Kidney (tissue), 22 donors: ENCODE measurements at places on chromosomes 5 and 9.

DNA sequence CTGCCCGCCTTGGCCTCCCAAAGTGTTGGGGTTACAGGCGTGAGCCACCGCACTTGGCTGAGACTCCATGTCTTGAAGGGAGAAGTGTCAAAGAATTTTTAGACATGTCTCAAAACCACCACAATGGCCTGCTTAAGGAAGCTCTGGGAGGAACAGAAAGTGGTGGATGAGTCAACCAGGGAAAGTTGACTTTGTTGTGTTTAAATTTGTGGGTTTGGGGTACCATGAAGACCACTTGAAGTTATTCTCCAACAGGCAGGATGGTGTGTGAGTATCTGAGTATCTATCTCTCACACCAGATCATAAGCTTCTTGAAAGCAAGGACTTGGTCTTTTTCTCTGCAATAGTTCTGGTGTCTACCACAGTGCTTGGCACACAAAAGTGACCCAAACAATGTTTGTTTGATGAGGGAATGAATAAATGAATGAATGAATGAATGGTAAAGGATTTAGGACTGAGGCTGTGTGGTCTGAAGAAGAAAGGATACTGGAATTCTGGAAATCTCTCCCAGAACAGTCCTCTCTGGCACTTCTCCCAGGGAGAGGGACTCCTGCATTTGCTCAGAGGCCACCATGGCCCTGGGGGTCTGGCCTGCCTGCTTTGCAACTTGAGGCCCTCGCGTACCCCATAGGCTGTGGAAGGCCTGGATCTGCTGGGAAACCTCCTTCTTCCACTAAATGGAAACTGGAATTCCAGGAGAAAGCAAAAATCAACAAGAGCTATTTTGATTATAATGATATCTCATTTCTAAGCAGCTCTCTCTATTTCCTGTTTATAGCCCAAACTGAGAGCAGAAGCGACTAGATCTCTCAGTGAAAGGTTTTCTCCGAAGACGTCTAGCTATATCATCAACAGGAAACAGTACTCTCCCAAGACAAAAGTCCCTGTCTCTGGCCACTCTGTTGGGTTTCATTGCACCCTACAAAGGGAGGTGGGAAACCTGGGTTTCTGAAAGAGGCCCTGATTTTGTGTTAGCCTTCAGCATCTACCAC is 187.9 kb downstream of the PALM2AKAP2 start:
- no peak for DNase-seq

GRCh38 chr9:120877276-120878034 is 467 bp upstream of the PHF19 start:
- DNase-seq, result peak; percentile 78

DNA sequence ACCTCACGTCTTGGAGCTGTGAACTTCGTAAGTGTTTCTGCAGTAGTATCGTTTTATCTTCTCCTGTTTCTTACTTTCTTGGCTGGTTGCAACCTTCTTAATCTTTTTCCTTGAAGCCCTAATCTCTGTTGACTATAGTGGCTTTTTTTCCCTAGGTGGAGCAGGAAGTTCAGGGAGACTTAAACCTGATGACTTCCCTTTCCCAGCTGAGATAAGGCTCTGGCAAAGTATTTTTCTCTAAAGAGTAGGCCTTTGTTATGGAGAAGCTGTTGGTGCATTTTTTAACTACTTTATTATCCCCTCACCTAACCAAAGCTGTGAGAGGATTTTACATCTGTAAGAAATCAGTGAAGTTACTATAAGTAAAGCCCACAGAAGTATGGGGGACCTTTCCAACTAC is 723.1 kb upstream of the RIOK2 start:
- no peak for DNase-seq

DNA sequence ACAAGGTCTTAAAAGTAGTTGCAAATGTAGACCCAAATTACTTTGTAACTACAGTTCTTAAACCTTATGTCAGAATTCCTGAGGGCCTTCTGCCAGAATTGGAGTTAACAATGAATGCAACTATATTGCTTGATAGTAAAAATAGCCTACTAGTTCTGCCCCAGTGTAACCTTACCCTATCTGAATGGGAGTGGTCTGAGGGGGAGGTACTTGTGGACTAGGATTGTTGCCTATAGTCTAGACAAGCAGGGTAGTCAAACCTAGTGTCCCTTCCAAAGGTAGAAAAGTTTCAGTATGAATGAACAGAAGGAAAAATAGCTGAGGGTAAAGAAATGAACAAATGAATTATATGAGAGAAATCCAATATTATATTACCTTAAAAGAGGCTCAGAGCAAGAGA is 242.2 kb downstream of the PJA2 start:
- no peak for DNase-seq

DNA sequence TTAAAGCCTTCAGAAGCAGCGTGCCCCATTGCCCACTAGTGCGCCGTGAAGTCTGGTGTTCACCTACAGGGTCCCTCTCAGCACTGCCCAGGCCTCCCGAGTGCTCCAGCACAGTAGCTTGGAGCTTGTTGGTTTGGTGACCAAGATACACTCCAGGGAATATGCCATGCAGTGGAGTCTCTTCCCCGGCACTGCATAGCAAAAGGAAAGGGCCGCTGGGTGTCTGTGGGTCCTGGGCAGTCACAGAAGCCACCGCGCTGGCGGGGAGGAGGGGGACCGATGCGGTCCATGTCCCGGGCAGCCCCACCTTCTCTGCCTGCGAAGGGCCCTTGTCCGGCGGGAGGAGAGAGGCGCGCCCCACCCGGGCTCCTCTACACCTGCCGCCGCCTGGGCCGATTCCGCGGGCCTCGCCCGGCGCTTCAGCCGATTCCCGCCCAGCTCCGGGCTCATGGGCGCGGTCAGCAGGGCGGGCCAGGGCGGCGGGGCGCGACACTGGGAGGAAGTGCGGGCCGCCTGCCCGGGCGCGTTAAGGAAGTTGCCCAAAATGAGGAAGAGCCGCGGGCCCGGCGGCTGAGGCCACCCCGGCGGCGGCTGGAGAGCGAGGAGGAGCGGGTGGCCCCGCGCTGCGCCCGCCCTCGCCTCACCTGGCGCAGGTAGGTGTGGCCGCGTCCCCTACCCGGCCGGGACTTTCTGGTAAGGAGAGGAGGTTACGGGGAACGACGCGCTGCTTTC is at the start of gene SYK:
TSS of gene SYK (plus strand) at position 579 of the 732 bp plus-strand sequence. CDS start 42,080 bp downstream, outside the sequence.
- peak; percentile 65 for DNase-seq

DNA sequence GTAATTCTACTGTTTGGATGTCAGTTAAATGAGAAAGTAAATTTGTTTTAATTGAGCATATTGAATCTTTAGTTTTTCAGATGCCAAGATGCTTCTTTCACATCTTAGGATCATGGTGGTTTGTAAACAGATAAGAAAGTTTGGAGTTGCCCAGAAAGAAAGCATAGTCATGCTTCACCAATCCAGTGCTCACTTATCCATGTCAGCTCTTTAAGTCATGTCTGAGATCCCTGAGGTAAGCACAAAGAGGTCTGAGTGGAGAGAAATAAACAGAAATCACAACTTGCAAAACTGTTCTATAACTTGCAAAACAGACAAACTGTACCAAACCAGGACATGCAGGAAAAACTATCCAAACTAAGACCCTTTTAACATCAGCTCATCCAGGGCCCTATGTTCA is 87.7 kb downstream of the OSTF1 start:
- DNase-seq, result peak; percentile 31

DNA sequence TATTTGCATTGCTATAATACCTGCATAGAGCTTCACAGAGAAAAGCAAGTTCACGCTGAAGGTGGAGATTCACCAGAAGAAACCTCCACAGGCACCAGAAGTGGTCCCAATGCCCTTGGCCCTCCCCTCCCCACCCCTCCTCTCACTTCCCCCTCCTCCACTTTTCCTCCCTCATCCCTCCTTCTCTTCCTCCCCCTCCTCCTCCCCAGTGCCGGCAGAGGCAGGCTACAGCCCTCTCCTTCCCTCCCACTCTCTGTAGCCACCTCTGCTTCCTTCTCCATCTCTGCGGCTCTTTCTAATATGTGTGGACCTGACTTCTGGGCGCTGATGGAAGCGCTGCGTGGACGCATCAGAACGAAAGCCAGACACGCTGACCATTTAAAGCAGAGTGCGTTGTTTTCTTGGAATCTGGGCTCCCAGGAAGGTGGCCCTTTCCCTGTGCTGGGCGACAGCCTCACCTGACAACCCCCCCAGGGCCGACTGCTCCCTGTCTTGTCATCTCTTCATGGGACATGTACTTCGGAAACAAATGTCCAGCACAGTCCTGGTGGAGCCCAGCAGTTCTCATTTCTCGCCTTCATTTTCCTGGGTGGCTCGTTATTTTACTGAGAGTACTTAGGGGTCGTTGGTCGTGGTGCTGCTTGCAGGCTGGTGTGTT is 29.5 kb downstream of the NDUFS6 start:
- no peak for DNase-seq

GRCh38 chr9:97562542-97562941 is 61.1 kb downstream of the TMOD1 start:
- DNase-seq, result no peak

DNA sequence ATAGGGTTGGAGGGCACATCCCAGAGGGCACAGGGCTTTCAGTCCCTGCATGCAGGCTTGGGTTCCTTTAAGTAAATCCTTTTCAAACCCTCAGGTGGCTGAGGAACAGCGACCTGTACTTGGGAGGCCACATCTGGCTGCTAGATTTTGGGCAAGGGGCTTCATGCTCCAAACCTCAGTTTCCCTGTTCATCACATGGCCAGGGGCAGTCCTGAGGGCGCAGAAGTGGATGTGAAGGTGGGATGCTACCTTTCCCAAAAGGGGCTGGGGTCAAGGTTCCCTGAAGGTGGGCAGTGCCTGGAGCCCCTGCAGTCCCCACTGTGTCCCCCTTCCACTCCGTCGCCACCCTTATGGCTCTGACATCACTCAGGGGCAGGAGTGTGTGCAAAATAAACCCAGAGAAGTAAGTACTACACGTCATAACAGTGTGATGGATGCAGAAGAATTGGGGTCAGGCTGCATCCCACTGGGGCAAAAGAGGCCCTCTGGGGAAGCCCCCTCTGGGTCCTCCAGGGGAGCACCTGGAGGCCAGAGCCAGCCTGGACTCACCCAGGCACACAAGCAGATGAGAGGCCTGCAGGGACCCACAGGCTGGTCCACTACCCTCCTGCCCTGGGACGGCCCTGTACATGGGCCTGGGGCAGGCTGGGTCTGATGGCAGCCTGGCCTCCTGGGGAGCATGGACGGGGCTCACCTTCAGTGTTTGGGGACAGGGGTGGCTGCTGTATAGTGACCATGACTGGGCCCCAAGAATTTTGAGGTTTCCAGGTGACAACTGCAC is 1.9 kb upstream of the CARD19 start:
- no peak for DNase-seq

- no peak for DNase-seq
Observed at GRCh38 chr5:150313921-150314716, 11.4 kb upstream of the ARSI start.

DNA sequence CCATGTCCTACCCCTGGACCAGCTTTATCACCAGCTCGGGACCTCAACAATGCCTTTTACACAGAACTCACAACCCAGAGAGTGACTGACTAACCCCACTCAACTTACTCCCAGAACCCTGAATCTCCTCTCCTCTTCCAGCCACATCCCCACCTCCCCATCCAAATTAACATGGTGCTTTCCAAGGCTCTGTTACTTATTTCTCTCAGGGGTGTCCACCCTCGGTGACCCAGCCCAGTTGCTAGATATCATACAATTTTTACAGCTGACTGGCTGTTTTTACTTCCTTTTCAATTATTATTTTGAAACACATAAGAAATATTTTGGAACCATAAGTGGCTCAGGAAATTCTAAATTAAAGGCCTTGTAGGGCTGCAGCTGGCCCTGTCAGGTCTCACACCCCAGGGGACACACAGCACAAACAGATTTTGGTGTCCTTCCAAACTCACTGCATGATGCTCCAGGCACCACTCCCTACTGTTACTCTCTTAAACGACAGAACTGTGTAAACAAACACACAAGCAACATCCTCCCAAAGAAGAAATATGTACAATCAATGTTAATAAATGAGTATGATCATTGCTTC is 180.6 kb downstream of the ADAMTS12 start:
- DNase-seq, result peak; percentile 27

GRCh38 chr5:90290648-90291047 is 118.9 kb downstream of the CETN3 start:
- no peak for DNase-seq

- DNase-seq, result peak; percentile 75
Observed at GRCh38 chr5:173293817-173294672, 34.2 kb downstream of the STC2 start.

DNA sequence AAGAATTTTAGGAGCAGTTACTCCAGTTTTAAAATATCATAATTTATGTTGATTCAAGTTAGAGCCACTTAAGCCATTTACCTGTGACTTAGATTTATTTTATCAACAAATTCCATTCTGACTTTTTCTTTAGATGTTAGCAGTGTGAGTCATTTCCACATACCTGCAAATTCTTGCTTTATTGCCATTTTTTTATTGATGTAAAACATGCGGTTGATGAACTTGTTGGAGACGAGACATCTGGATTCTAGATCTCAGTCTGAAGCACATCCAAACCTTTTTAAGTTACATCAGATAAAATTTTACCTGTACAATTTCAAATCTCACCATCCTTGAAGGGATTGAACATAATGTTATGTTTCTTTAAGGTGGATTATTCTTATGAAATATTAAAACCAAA is 240.9 kb downstream of the IRX1 start:
- no peak for DNase-seq

- peak; percentile 96 for DNase-seq
Observed at GRCh38 chr9:137277329-137278041, at the start of gene TOR4A. TOR4A (plus strand) TSS chr9:137277726; CDS start chr9:137278690, 964 bp downstream.

- no peak for DNase-seq
Observed at GRCh38 chr9:116100711-116101121, 52.9 kb upstream of the PAPPA start.

- DNase-seq, result no peak
Observed at GRCh38 chr9:36323926-36324325, 65.7 kb upstream of the GNE start.

DNA sequence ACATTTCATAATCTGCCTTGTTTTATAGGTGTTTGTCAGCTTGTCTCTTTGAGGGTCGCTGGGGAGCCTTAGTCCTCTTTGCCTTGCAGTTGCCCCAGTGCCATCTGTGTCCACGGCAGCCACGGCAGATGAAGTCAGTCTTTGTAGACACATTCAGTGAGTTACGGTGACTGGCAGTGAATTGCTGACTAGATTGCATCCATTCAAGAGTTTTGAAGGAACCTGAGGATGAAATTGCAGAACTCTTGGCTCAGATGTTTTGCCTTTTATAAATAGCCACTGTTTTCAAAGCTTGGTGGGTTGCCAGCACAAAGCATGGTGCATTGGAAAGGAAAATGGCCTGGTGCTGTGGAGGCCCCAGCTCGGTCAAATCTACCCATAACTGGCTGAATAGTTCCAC is 125.6 kb downstream of the TRIO start:
- DNase-seq, result no peak

DNA sequence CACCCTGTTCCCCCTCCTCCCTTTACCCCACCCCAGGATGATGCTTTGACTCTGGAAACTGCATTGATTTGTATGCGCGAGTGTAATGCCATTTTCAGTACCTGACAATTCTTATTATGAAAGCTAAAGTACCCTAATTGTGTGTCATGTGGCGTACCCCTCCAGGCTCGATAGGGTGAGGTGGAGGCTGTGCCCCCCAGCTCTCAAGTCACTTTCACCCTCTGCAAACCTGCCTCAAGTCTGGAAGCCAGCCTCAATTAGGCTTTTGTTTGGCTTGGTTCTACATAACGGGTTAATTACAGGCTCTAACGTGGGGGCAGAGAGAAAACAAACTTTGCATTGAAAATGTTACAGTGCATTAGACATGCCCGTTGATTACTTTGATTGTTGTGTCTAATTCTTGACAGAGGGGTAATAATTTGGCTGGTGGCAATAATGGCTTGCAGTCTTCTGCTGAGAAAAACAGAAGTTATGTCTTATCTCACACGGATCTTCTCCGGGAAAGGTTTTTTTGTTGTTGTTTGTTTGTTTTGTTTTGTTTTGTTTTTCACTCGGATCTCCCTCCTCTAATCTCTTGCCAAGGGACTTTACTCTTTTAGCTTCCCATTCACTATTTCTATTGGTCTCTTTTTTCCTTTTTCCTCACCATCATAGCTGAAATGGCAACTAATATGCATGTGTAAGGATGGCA is 12.6 kb downstream of the ISL1 start:
- DNase-seq, result no peak
